Adrenal gland (tissue), 19 donors: ENCODE measurements at places on chromosomes 5 and 9. TPM values are rescaled to one million over a fixed set of nuclear protein-coding genes. Genes with fewer than 3 reads are reported as not detected.

Gene SCGB3A2
- total RNA-seq = not detected

Gene PRRX2
- 0.55 TPM for total RNA-seq

Gene PCDHGB7
- total RNA-seq = 26.2 TPM

Gene ZDHHC11B
- total RNA-seq = not detected

Gene PRPF4
- total RNA-seq = 36.5 TPM

Gene ANXA2R
- total RNA-seq = 1.8 TPM

Gene CDX1
- not detected for total RNA-seq

Gene C5orf46
- total RNA-seq = not detected

Gene ALDH7A1
- 89.3 TPM for total RNA-seq

Gene CMYA5
- 0.53 TPM for total RNA-seq

Gene ZMYND19
- total RNA-seq = 21.9 TPM

Gene ANKRD18A
- total RNA-seq = 0.13 TPM

Gene HTR4
- total RNA-seq = 1.4 TPM

Gene MAMDC2
- total RNA-seq = 11.9 TPM

Gene AIF1L
- 2.1 TPM for total RNA-seq

Gene RPP25L
- total RNA-seq = 40.9 TPM

Gene TMEM8B
- 28.1 TPM for total RNA-seq

Gene S1PR3
- total RNA-seq = 108 TPM

Gene GLDC
- 0.61 TPM for total RNA-seq

Gene MEIKIN
- total RNA-seq = 0.11 TPM
